H7 (cell line): ENCODE measurements at places on chromosomes 11 and 22.
A peak's percentile ranks its signal among the peaks of the same experiment; 100 is the strongest.

DNA sequence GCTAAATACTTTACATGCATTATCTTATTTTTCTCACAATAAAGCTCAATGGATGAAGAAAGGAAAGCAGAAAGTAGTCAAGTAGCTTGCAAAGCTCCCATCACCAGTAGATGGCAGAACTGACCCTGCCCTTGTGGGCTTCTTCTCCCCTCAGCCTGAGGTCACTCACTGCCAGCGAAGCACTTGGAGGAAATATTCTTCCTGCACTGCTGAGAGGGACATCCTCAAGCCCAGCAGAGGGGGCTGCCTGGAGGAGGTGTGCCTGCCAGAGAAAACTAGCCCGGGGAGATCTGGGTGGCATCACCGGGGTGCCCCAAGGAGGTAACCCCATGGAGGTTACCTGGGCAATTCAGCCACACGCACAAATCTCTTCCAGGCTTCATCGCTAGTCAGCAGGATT, 6.6 kb downstream of the APOL4 start:
- DNase-seq = peak; percentile 60

GRCh38 chr11:66328302-66329144, 7.7 kb downstream of the RIN1 start:
- DNase-seq = peak; percentile 95

DNA sequence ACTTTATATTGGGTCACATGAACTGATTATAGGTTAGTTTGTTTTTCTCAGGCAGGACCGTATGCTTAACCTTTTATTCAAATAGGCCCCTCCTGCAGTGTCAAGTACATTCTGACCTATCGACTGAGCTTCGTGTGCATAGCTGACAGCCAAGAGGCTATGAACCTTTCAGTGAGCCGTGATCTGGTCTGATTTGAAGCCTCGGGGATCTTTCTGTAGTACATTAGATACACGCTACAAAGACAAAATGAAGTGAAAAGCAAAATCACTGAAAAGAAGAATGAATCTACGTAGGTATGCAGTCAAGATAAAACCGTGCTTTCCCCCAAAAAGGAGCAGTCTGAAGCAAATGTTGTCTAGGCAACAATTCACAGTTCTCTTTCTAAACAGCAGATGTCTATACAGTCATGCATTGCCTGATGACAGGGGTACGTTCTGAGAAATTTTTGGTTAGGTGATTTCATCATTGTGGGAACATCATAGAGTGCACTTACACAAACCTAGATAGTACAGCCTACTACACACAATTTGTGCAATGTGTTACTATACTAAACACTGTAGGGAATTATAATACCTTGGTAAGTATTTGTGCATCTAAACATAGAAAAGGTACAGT, 18.1 kb downstream of the JHY start:
- no peak for DNase-seq

DNA sequence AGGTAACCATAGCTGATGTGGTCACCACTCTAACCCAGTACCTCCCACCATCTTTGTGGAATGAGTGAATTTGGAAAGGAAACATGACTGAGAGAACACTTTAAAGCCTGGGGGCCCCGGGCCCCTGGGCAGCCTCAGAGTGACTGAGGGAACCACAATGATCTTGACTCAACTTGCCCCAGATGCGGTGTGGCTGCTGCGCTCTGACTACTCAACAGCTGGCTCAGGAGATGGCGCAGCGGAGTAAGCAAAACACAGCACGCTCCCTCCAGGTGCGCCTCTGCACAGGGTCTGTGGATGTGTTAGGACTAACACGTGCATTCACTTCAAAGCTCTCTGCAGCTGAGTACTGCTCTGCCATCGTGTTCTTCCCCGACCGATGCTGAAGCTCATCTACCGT, 5.9 kb downstream of the RNF215 start:
- DNase-seq = no peak

GRCh38 chr11:109847621-109848020, 245.6 kb upstream of the ZC3H12C start:
- DNase-seq = no peak

DNA sequence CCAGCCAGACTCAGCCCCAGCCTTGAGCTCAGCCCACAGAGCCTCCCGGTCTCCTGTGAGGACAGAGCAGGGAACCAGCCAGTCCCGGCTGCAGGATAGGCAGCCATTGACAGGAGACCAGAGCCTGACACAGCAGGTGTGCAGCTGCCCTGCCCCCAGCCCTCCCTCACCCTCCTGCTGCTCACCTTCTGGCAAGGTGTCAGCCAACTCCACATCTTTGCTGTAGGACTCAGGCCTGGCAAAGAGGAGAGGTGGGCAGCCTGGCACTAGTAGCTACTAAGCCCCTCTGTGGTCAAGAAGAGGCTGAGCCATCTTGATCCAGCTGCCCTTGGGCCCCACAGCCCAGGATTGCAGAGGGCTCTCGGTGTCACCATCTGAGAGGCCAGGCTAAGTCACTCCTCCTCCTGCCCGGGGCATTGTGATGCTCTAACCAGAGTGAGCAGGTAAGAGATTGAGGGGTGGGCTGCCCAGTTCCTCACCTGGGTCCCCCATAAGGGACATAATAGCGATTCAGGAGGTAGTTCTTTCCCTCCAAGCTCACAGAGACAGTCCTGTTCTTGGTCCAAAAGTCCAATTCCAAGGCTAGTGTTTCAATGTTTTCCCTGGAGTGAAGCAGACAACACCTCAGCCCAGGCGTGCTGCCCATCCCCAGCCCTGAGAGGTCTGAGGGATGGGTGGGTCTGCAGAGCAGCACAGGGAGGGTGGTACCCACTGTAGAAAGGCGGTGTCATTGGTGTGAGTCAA, 18.6 kb downstream of the TREH start:
- peak; percentile 48 for DNase-seq

- no peak for DNase-seq
Observed at GRCh38 chr22:22327723-22328122, 83.1 kb downstream of the VPREB1 start.

DNA sequence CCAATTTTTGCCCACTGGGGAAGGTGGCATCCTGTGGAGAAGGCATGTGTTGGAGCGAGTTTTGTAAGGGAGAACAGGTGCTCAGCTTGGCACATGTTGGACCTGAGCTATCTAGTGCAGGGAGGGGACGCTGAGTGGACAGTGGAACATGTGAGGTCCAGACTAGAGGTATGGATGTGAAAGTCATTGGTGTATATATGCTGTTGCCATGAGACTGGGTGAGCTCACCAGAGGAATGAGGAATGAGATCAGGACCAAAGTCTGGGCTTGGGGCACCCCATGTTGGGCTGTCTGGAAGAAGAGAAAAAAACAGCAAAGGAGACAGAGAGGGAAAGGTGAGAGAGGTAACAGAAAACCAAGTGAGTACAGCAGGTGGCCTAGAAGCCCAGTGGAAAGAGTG, 12.3 kb upstream of the SYT7 start:
- no peak for DNase-seq

DNA sequence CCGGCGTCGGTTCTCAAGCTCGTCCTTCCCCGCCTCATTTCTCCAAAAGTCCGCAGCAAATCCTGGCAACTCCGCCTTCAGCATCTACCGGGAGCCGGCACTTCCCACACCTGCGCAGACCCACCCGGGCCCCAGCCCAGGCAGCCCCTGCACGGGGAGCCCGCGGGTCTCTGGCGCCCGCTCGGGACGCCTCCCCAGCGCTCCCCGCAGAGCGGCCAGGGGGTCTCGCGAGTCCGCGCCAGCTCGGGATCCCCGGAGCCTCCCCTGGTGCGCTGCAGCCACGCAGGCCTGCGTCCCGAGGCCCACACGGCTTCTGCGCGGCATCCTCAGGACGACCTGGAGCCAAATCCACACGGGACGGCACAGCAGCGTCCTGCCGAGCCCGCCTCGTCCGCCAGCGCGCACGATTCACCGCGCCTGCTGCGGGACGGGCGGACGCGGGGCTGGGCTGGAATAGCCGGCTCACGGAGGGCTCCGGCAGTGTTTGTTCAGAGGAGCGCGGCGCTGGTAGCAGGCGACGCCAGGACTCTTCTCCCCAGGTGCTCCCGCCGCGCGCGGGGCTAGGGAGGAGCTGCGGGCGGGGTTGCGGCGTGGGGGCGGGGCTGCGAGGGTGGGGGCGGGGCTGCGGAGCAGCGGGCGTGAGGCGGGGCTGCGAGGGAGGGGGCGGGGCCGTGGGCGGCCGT, 816 bp upstream of the PHRF1 start:
- peak; percentile 83 for DNase-seq

GRCh38 chr22:17013396-17014100, 5.5 kb upstream of the GAB4 start:
- DNase-seq = peak; percentile 2

DNA sequence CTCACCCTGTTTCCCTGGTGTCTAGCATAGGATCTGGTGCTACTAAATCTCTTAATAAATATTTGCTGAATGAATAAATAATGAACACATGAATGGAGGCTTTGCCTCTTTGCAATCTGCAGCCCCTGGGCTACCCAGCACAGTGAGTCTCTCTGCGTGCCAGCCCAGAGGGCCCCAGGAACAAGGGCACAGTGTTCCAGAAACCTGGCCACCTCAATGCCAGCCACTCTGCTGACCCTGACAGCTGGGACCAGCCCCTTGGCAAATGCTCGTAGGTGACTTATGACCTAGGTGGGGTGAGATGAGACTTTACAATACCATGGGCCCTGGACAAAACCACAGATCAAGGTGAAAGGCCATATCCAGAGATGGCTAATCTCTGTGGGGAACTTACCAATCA, 31.6 kb downstream of the UQCR10 start:
- no peak for DNase-seq

DNA sequence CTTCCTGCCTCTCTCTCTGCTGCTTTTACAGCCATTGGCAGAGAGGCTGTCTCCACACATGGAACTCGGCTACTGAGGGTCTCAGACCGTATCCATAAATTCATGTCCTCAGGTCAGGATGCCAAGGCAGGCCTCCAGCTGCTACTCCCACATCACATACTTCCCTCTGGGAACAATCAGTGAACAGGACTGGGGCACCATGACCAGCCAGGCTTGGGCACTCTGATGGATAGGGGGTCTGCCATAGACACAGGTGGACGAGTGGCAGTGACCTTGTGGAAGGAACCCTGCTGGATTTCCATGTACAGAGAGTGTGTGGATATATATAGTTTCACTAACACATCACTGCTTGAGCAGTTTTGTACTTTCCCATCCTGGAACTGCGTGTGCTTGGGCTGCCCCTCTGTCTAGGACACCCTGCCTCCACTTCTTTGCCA, 97.7 kb upstream of the PARVA start:
- peak; percentile 6 for DNase-seq

DNA sequence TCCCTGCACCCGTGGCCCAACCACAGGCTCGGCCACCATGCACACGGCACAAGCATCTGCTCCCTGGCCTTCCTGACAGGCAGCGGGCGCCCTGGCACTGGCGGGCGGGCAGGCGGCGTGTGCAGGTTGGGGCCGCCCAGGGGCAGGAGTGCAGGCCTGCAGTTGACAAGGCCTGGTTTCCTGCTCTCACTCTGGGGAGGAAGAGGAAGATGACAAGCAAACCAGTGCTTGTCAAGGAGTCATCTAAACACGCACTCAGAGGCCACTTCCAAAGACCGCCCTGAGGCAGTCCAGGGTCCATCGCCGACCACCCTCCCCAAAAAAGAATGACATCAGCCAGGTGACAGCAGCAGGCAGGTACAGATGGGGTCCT, 65.3 kb upstream of the LINC01488 start:
- DNase-seq = no peak

- DNase-seq = no peak
Observed at GRCh38 chr22:17774206-17774925, at the start of gene BID. Gene BID (minus strand): TSS chr22:17774469. CDS start chr22:17750116, 24,353 bp downstream.

GRCh38 chr22:46963672-46964545, 201.5 kb downstream of the TBC1D22A start:
- DNase-seq = no peak
